ENCODE measurements at places on chromosomes 6 and 20. TPM values are rescaled to one million over a fixed set of nuclear protein-coding genes. Genes with fewer than 3 reads are reported as not detected.

Gene SIRPB2
- 1.0 TPM for total RNA-seq

Gene CRISP2
- not detected for total RNA-seq

Gene PRL
- total RNA-seq: not detected

Gene TRIM40
- total RNA-seq: not detected

Gene LY6G6C
- total RNA-seq: 10.8 TPM

Gene LPA
- 0.24 TPM for total RNA-seq

Gene OXT
- total RNA-seq: not detected

Gene PM20D2
- total RNA-seq: 5.5 TPM

Gene FAXC
- total RNA-seq: 1.6 TPM

Gene MARCKS
- 86.2 TPM for total RNA-seq

Gene STX11
- 5.5 TPM for total RNA-seq

Gene WFDC5
- total RNA-seq: 4.3 TPM

Gene CLPSL2
- not detected for total RNA-seq

Gene SLC26A8
- total RNA-seq: 0.04 TPM

Gene CEBPB
- total RNA-seq: 59.8 TPM

Gene PDYN
- not detected for total RNA-seq

Gene MYCT1
- 1.6 TPM for total RNA-seq

Gene CST8
- not detected for total RNA-seq

Gene CYP21A2
- total RNA-seq: 0.60 TPM

Gene LTB
- total RNA-seq: 1.1 TPM

Gene GGT7
- 5.1 TPM for total RNA-seq

Gene RBM24
- total RNA-seq: 0.32 TPM

Gene IYD
- not detected for total RNA-seq

Gene BPIFB2
- total RNA-seq: 2.0 TPM

Gene C20orf204
- 0.88 TPM for total RNA-seq

Gene MSH5
- 12.0 TPM for total RNA-seq

Gene MEP1A
- not detected for total RNA-seq

Data from esophagus mucosa (tissue), 1 donor.